Hypothalamus (tissue), 51 donors: ENCODE measurements at places on chromosomes 4 and X.

- DNase-seq = no peak
These were observed 284.5 kb upstream of the CTSO start for GRCh38 chr4:156238171-156238570.

GRCh38 chrX:106726485-106727437 lies at the start of gene RNF128:
RNF128 (plus strand) TSS chrX:106726701; CDS start chrX:106726914, 213 bp downstream.
- no peak for DNase-seq

DNA sequence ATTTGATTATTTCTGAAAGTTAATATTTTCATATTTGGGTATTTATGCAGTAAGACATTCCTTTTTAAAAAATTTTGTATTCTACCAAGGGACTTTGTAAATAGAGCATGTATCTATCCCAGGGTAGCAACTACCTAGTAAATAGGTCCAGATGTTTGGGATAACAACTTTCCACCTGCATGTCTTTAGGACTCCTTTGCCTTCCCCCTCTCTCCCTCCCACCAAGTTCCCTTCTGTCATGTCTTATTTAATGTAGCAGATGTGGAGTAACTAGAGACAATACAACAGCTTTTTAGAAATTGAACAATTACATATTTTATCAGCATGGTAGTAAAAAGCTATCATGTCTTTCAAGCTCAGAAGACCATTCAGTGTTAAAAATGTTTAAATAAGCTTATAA lies 821.0 kb downstream of the C4orf33 start:
- no peak for DNase-seq

GRCh38 chrX:115642311-115642710 lies 81.3 kb downstream of the PLS3 start:
- no peak for DNase-seq

DNA sequence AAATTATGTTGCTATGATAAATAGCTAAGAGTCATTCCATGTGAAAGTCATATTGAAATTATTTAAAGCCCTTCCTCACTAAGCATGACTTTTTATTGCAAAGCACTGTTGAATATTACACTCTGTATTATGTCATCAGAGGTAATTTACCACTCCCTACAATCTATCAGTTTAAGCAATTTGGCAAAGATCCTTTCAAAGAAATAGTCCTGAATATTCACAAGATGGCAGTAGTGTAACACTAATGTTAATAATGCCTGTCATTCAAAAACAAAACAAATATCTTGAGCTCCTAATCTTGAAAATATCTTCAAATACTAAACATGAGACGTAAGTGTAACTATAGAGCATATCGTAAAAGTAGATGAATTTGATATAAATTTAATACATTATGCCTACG lies 208.6 kb upstream of the TECRL start:
- DNase-seq = no peak
